ENCODE measurements at places on chromosomes 7 and 10. TPM values are rescaled to one million over a fixed set of nuclear protein-coding genes. Genes with fewer than 3 reads are reported as not detected.

DNA sequence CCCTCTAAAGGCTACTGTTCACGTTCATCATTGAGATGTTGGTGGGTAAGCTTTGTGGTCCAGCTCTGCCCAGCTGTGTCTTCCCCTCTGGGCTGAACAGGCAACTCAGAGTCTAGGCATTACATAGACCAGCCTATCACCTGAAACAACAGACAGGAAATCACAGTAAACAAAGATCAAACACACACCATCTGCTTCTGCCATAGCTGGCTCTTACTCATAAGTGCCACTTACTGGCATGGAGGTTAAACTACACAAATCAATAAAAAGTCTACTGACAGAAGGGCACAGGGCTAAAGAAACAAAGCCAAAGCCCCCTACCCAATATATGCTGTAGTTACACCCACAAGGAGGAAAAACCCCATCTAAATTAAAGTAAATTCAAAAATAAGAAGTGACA is 35.0 kb downstream of the SEPTIN14 start:
- H3K4me1 ChIP-seq = no peaks in the 10 kb centered on the region
- no peaks in the 10 kb centered on the region for H3K27me3 ChIP-seq
- no peak for DNase-seq

The SEPTIN14 gene
- total RNA-seq = not detected

The GCK gene
- 0.22 TPM for total RNA-seq

The EGR2 gene
- 14.6 TPM for total RNA-seq

All from thyroid gland (tissue), 4 donors.